ENCODE measurements at places on chromosomes 12 and 14. TPM values are rescaled to one million over a fixed set of nuclear protein-coding genes. Genes with fewer than 3 reads are reported as not detected.

The SLC6A13 gene
- 5.6 TPM for total RNA-seq

The RTL1 gene
- not detected for total RNA-seq

The DIO2 gene
- 24.4 TPM for total RNA-seq

The FAM186B gene
- total RNA-seq: not detected

The NFE2 gene
- total RNA-seq: 0.63 TPM

The POTEG gene
- total RNA-seq: not detected

The GALNT8 gene
- total RNA-seq: 63.5 TPM

The HCAR3 gene
- not detected for total RNA-seq

The GZMB gene
- total RNA-seq: not detected

The METTL3 gene
- 110 TPM for total RNA-seq

Data from parietal lobe (tissue), 2 donors.